ENCODE measurements at places on chromosomes 3 and 15.

DNA sequence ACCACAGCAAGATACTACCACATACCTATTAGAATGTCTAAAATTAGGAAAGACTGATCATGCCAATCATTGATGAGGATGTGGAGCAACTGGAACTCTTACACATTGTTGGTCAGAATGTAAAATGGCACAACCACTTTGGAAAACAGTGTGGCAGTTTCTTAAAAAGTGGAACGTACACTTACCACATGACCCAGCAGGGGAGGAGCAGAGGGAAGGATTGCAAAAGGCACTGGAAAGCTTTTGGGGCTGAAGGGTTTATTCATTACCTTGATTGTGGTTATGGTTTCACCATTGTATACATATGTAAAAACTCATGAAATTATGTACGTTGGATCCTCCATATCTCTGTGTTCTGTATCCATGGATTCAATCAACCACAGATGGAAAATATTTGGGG lies 3.3 kb upstream of the EHD4 start:
- no peak for DNase-seq

DNA sequence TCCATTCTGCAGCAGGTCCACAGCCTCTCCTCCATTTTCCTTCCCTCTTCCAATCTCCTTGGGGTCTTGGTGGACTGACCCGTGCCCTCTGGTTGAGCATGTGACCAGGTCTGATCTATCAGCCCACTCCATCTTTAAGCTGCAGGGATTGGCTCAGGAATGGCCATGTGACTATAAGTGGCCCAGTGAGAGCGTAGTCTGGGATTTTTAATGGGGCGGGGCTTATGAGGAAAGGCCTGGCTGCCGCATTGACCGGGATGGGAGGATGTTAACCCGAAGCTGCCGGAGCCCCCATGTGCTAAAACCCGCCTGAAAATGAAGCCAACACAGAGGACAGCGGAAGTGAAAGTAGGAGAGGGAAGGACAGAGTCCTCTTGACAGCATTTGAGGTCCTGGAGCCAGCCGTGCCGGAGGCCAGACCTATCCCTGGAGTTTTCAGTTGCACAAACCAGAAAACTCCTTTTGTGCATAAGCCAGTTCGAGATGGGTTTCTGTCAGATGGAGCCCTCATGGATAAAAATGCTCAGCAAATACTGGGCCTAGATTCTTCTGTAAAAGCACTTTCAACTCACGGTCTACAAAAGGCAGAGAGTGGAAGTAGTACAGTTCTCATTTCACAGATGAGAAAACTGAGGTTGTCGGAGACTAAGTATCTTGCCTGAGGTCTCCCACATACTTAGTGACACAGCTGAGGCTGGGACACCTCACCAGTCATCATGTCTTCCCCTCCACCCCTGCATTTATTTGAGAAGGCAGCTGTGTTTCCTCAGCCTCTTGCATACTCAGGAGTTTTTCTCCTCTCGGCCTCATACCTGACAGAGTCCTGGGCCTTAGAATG lies 61.9 kb downstream of the ATP2B2 start:
- no peak for DNase-seq

GRCh38 chr15:67188551-67189218 lies 65.8 kb downstream of the AAGAB start:
- no peak for DNase-seq

DNA sequence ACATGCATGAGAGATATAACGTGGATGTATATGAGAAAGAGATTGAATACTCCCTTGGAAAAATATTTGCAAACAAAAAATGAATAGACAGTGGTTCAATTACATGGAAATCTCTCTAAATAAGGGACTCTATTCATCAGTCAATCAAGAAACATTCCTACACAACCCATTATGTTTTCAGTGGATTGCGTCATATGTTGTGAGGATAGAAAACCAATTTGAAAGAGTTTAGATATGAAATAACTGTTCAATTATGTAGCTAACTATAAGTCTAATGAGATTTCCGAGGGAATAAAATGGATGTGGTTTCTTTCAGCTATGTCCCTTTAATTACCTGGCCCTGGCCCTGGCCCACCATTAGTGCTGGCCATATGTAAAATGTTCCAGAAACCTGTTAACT lies 86.7 kb upstream of the TMCO5A start:
- no peak for DNase-seq

DNA sequence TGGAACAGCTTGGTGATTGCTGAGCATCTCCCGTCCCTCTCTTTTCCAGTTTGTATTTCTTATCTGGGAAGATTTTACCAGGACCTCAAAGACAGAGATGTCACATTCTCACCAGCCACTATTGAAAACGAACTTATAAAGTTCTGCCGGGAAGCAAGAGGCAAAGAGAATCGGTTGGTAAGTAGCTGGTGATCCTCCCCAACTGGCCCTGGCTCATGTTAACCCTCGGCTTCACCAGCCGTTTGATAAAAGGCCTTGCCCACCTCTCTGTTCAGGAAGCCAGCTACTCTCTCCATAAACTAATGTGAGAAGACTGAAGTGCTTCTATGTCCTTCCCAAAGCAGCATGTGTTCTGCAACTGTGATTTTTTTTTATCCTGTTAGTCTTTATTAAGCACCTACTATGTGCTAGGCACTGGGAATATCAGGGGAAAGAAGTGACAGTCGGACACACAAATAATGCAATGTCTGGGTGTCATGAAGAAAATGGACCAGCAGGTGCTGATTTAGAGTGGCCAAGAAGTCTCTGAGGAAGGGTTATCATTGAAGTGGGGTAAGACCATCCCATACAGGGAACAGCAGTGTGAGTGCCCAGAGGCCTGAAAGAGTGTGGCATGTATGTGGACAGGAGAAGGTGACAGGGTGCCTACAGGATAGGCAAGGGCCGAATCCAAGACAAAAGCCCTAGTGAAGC lies 1.2 kb downstream of the MANF start:
- no peak for DNase-seq

DNA sequence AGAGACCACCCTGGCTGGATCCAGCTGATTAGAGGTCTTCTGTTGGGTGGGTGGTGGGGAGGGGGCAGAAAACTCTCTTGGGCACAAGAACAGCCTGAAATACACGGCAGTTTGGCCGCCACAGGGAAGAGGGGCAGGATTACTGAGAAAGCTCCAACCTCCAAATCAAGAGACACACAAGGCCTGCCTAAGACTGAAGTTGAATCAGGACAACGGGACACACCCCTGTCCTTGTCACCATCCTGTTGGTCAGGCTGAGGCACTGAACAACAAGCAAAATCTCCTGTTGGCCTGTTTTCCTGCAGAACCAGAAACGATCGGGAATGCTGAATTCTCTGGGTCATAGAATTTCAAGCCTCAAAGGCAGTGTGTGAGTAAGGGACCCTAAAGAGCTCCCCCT lies 247.8 kb downstream of the FAM43A start:
- no peak for DNase-seq
